ENCODE measurements at places on chromosomes 3 and 15.

- no peaks in the 10 kb centered on the region for H3K27me3 ChIP-seq
- H3K4me1 ChIP-seq, result no peaks in the 10 kb centered on the region
- DNase-seq, result no peak
- no peaks in the 10 kb centered on the region for H3K36me3 ChIP-seq
- H3K27ac ChIP-seq, result no peak overlapping the region
Measured at GRCh38 chr3:81249540-81250029, 511.9 kb downstream of the GBE1 start.

GRCh38 chr3:170634663-170635384 is 48.9 kb upstream of the SLC7A14 start:
- no peaks in the 10 kb centered on the region for H3K36me3 ChIP-seq
- H3K27me3 ChIP-seq, result peaks cover 10% of the 10 kb centered on the region
- H3K4me1 ChIP-seq, result no peaks in the 10 kb centered on the region
- H3K27ac ChIP-seq, result no peak overlapping the region

GRCh38 chr3:36542186-36542585 is 161.9 kb downstream of the STAC start:
- H3K27me3 ChIP-seq, result no peaks in the 10 kb centered on the region
- H3K27ac ChIP-seq, result no peak overlapping the region

DNA sequence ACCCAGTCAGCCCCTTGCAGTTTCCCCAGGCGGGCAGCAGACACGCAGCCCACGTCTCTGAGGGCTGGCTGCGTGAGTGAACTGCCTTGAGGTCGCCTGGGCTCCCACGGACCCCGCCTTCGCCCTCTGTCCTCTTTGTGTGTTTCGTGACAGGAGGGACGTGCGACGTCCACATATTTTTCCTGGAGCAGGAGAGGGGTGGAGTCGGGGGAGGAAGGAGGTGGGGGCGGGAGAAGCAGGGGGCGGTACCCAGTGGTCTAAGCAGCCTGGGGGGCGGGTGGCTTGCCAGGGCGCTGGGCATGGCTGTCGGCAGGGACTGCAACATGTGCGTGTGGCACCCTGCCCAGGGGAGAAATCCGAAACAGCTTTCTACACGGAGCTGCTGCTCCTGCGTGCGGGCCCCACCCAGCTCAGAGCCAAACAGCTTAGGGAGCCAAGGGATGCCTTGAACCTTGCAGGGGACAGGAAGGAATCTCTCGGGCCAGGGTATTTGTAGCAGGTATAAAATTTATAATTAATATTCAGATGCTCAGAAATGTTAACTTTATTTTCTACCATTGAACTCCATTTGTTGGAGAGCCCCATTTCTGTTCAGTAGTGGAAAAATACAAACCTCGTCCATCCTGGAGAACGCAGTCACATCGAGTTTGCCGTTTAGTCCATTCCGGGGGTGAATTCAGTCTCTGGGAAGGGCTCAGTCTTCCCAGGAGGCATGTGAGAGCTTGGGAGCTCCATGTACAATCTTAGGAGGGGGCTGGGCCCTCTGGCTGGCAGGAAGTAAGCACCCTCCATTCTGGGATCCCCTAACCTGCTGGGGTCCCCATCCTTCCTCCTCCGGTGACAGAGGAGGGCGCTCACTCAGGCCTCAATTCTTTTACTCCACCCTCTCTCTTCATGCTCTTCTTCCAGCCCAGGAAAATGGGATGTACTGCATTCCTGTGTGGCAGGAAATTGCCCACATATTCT is 79.1 kb upstream of the MEF2A start:
- DNase-seq, result no peak
- H3K27ac ChIP-seq, result no peak overlapping the region
- peak overlapping the region; percentile 19 for H3K4me3 ChIP-seq
- H3K27me3 ChIP-seq, result peaks cover 19% of the 10 kb centered on the region

Data from T-cell (primary cell).